Vagina (tissue), 2 donors: ENCODE measurements at places on chromosomes 2 and 18. TPM values are rescaled to one million over a fixed set of nuclear protein-coding genes. Genes with fewer than 3 reads are reported as not detected.

The ALPG gene
- not detected for total RNA-seq

DNA sequence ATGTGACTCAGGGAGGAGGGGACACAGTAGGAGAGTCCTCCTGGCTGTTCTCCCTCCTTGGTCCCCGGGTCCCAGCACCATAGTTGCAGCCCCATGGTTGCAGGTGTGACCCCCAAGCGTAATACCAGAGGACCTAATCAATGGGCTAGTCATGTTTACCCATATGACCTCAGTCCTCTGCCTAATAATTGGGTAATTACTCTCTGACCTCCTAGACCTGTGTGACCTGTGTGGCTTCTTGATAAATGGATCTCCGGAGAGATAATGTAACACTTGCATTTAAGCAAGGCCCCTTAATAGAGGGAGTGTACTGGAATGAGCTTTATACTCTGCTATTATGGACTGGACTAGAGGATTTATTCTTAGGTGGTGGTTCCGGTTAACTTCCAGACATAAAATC lies 32.2 kb upstream of the GMCL1 start:
- H3K4me3 ChIP-seq = no peak overlapping the region
- peak overlapping the region; percentile 77 for H3K27ac ChIP-seq
- peaks cover 25% of the 10 kb centered on the region for H3K4me1 ChIP-seq
- H3K27me3 ChIP-seq = no peaks in the 10 kb centered on the region
- H3K36me3 ChIP-seq = no peaks in the 10 kb centered on the region

DNA sequence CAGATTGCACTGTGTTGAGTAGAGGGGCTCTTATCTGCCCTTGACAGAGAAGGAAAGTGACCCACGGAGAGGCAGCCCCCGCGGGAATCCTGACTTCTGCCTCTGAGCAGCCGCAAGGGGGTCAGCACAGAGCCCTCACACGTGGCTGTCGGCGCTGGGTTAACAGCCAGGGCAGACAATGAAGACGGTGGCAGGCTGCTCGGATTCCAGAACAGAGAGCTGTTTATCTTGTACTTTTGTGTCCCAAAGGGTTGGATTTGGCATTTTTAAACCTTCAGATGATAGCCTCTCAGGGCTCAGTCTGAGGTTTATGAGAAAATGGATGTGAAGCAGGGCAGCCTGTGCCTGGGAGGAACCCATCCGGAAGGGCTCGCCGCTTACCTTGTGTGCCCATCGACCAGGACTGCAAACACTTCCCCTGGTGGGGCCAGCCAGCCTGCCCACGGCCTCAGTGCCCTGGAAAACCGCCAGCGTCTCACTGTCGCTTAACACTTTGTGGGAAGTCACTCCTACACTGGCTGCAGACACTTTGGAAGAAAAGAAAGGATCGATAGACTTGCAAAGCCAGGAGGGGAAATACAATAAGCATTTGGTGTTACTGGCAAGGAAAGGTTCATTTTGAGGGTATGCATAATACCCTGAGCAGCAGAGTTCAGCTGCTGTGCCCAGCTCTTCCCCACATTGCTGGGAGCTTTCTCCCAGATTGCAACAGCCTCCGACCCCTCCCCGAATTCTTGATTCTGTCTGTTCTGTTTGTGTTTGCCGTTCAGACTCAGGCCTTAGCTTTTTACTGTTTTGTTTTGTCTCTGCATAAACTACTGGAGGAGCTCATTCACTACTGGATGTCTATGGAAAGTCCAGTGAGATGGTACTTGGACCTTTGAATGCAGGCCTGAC lies 325.3 kb upstream of the MYT1L start:
- H3K4me1 ChIP-seq = peaks cover 9% of the 10 kb centered on the region
- no peaks in the 10 kb centered on the region for H3K36me3 ChIP-seq
- no peak overlapping the region for H3K27ac ChIP-seq

The CDCA7 gene
- 9.1 TPM for total RNA-seq

- no peaks in the 10 kb centered on the region for H3K4me1 ChIP-seq
- no peaks in the 10 kb centered on the region for H3K36me3 ChIP-seq
- no peak for DNase-seq
- no peak overlapping the region for H3K4me3 ChIP-seq
- no peak overlapping the region for H3K27ac ChIP-seq
- H3K27me3 ChIP-seq = no peaks in the 10 kb centered on the region
These were observed 239.0 kb upstream of the MMADHC start for GRCh38 chr2:149826471-149827125.

The BMP10 gene
- not detected for total RNA-seq

The SH2D6 gene
- not detected for total RNA-seq

DNA sequence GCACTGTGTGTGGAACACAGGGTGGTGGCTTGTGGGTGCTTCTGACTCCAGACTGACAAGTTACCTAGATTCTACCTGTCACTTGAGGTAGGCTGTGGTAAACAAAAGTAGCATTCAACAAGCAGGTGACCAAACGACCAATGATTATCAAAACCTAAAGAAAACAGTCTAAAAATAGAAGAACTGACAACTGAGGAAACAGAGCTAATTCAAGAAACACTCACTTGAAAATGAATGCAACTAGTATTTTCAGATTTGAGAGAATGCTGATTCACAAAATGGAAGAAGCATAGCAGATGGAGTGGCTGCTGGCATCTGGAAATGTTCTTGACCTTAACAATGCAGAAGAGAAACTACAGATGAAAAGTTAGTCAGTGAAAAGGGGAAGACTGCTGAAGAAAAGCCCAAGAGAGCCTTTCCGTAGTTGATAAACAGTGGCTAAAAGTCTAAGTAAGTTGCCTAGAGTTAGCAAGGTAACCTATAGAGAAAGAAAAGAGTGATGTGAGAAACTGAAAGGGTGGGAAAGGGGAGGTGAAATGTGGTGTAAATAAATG lies 170.4 kb downstream of the NCK2 start:
- H3K27me3 ChIP-seq = no peaks in the 10 kb centered on the region
- H3K36me3 ChIP-seq = no peaks in the 10 kb centered on the region
- no peak overlapping the region for H3K4me3 ChIP-seq
- DNase-seq = no peak
- no peak overlapping the region for H3K27ac ChIP-seq

- H3K36me3 ChIP-seq = no peaks in the 10 kb centered on the region
- H3K27me3 ChIP-seq = no peaks in the 10 kb centered on the region
- peaks cover 79% of the 10 kb centered on the region for H3K4me1 ChIP-seq
- peak overlapping the region; percentile 42 for H3K27ac ChIP-seq
- H3K4me3 ChIP-seq = no peak overlapping the region
These were observed 30.6 kb downstream of the TMEM17 start for GRCh38 chr2:62475172-62476011.

DNA sequence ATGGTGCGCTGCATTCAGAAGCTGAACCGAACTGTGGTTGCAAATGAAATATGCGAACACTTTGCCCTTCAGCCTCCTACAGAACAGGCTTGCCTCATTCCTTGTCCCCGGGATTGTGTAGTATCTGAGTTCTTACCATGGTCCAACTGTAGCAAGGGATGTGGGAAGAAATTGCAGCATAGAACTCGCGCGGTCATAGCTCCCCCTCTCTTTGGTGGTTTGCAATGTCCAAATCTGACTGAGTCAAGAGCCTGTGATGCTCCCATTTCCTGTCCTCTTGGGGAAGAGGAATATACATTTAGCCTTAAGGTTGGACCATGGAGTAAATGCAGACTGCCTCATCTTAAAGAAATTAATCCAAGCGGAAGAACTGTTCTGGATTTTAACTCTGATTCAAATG lies 291.4 kb downstream of the THSD7B start:
- H3K27ac ChIP-seq = no peak overlapping the region
- H3K27me3 ChIP-seq = no peaks in the 10 kb centered on the region
- H3K4me3 ChIP-seq = no peak overlapping the region
- DNase-seq = no peak

The TSPYL6 gene
- total RNA-seq = not detected

GRCh38 chr2:231530099-231531011 lies at the start of gene NMUR1:
Gene NMUR1, minus strand, starts transcription at chr2:231530445. Its CDS starts 84 bp downstream, at chr2:231530361.
- no peak for DNase-seq
- H3K4me1 ChIP-seq = peaks cover 7% of the 10 kb centered on the region
- H3K36me3 ChIP-seq = no peaks in the 10 kb centered on the region
- H3K4me3 ChIP-seq = peak within 1 kb of the TSS; percentile 40

- no peak overlapping the region for H3K27ac ChIP-seq
- no peaks in the 10 kb centered on the region for H3K4me1 ChIP-seq
- no peak overlapping the region for H3K4me3 ChIP-seq
These were observed 1167.9 kb downstream of the DSC3 start for GRCh38 chr18:29874519-29875098.

DNA sequence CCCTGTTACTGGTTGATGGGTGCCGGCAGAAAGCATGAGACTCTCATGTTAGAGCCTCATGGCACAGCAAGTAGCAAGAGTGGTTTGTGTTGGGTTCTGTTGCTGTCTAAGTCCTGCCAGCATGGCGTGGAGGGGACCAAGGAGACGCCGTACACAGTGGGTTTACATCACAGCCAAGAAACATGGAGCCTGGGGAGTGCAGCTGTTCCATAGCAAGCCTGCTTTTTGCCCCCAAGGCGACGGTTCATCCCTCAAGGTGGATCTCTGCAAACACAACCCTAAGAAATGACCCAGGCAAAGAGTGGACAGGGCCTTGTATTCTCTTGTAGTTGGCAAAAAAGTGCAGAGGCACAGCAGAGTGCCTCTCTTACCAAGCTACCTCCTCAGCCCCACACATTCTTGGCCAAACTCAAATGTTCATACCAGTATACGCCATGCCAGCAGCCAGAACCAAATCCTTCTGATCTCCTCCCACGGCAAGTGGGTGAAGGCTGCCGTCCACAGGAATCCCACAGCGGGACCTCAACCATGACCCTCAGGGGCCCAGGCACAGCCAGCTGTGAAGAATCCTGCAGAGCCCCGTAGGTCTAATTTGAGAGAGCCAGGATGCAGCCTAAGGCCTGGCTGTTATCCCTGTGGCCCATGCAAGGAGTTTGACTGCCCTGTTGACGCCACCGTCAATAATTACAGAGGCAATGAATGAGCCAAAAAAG lies 19.0 kb downstream of the SNED1 start:
- peak; percentile 77 for DNase-seq
- no peaks in the 10 kb centered on the region for H3K36me3 ChIP-seq
- no peak overlapping the region for H3K4me3 ChIP-seq
- H3K27ac ChIP-seq = no peak overlapping the region
- peaks cover under 1% of the 10 kb centered on the region for H3K4me1 ChIP-seq

DNA sequence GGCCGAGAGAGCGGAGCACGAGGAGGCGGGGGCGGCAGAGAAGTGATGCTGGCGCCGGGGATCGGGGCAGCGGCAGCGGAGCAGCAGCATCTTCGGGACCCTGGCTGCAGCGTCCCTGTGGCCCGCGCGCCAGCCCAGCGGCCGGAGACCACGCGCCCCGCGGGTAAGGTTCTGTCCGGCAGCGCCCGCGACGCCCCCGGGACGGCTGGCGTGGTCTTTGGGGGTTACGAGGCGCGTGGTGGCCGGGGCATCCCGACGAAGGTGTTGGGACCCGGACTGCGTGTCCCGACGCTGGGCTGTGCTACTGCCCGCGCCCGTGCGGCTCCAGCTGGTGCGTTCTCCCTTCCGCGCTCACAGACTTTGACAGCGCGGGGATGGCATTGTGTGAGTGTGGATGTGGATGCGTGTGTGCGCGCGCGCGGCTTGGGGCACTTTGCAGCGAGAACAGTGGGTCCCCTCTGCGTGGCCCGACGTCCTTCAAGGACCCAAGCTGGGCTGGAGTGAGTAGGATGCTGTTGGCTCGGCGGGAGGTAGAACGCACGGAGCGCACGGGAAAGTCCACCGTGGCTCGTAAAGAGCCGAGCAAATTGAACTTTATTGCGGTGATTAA lies 405.0 kb downstream of the XIRP2 start:
- no peaks in the 10 kb centered on the region for H3K27me3 ChIP-seq
- H3K4me3 ChIP-seq = peak overlapping the region; percentile 84
- H3K36me3 ChIP-seq = no peaks in the 10 kb centered on the region
- peak overlapping the region; percentile 46 for H3K27ac ChIP-seq
- DNase-seq = no peak
- H3K4me1 ChIP-seq = peaks cover 15% of the 10 kb centered on the region
